ENCODE measurements at places on chromosomes 13 and 19.

- no peak for DNase-seq
Measured at GRCh38 chr19:2380567-2380966, 20.5 kb downstream of the TMPRSS9 start.

- peak; percentile 50 for DNase-seq
Measured at GRCh38 chr13:75258159-75258782, 223.7 kb downstream of the TBC1D4 start.

GRCh38 chr19:4115050-4115817 is 8.7 kb downstream of the MAP2K2 start:
- no peak for DNase-seq

- DNase-seq, result no peak
Measured at GRCh38 chr13:112881656-112882554, 87.1 kb upstream of the MCF2L start.

- no peak for DNase-seq
Measured at GRCh38 chr19:20357921-20358320, 190.9 kb downstream of the ZNF486 start.

- DNase-seq, result no peak
Measured at GRCh38 chr13:114140906-114141250, 8.5 kb upstream of the RASA3 start.

- DNase-seq, result no peak
Measured at GRCh38 chr13:53513226-53513625, 484.6 kb downstream of the OLFM4 start.

GRCh38 chr19:47226426-47227351 is 4.3 kb downstream of the BBC3 start:
- peak; percentile 79 for DNase-seq

Data from fibroblast of skin of right biceps (primary cell).